ENCODE measurements at places on chromosomes 5 and 9. TPM values are rescaled to one million over a fixed set of nuclear protein-coding genes. Genes with fewer than 3 reads are reported as not detected.

Gene FOXD4
- not detected for total RNA-seq

Gene HMCN2
- not detected for total RNA-seq

Gene OCLN
- total RNA-seq, result 0.21 TPM

DNA sequence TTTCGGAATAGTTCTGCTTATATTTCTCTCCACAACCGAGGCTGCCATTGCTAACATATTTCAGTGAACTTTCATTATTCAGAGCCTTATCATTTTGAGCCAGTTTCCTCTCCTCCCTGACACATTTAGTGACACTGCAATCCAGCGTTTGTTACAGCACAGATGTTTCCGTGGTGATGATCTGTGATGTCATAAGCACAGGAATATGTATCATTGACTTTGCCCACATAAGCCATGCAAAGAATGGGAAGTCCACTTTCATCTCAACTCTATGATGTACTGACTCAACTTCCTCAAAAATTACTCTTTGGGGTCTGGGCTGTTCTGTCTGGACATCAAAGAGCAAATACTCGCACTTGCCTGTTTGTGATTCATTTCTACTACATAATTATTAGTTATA, 291.8 kb downstream of the EBF1 start:
- DNase-seq, result no peak

Gene SKP1
- total RNA-seq, result 254 TPM

DNA sequence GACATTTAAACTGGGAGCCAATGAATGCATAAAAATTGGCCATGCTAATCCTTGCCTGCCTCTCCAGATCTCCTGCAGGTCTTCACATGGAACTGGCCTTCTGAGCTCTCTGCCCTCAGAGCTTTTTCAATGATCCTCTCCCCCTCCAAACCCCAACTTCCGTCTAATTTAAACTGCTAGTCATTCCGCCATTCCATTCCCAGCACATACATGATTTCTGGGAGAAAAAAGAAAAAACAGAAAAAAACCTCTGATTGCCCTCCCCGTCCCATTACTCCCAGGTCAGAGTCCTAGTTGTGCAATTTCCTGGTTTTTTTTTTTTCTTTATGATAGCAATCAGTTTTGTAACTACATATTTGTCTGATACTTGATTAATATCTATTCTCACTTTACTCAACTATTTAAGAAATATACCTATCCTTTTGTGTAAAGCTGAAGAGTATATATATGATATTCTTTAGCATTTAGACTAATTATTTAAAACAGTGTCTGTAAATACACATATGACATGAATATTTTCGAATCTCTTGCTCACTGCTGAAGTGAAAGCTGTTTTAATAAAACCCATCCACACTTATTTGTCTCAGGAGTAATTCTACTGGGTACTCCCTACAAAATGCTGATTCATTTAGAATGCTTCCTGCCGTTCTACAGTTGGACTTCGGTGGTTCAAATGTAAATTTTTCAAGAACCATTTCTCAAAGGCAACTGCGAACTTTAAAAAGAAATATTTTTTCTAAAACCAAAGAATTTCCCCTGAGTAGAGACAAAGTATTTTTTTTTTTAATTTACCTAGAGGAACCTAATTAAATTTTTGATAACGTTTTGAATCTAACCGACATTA, 1.6 kb downstream of the HINT1 start:
- DNase-seq, result no peak

DNA sequence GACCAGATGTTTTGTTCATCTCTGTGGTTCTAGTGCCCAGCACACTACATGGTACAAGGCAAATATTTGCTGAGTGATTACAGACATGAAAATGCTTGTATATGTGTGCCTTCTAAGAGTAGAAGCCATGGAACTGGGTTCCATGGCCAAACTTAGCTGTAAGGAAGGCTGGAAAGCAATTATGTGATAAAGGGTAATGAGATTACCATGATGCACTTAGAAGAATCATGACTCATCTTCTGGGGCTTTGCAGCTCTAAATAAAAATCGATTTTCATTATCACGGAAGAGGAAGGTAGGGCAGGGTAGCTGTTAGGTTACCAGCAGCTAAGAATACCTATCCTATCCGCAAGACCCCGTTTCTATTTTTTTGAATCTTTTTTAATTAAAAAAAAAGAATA, 28.0 kb downstream of the RFK start:
- no peak for DNase-seq
